Right hindlimb (tissue), 1 donor: ENCODE measurements at places on chromosomes 7 and 10.

DNA sequence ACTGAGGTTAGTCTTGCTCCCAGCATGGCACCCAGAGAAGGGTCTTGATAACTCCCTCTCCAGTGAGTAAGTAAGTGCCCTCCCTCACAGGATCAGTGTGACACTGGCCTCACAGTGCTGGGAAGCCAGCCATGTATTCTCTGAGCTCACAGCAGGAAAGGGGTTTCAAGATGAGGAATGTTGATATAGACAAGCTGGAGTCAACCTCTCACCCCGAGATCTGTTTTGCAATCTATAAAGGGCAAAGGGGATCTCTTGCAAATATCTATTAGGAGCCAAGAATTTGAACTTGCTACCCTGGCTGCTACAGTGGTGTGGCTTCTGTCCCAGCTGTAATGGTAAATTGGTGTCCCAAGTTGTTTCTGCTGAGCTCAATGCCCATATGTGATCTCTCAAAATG, 70.2 kb upstream of the ADAM12 start:
- no peak for DNase-seq

GRCh38 chr10:60312818-60313588, 76.7 kb downstream of the ANK3 start:
- DNase-seq = no peak

DNA sequence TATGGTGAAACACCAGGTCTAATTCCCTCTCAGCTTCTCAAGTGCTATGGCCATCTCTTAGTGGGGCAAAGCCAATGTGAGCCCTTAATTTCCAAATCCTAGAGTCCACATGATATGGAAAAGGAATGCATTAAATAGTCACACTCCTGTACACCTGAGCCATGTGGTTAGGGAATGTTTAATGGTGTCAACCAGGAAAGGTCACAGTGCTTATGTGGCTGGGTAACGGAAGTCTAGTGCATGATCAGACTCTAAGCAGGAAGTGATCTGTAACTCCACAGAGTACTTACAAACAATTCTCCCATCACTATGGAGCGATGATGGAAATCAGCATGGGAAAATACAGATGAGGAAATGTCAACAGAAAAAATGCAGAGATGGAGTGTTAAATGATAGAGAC, 148.8 kb downstream of the MAGI2 start:
- DNase-seq = no peak

- DNase-seq = no peak
Observed at GRCh38 chr7:5488286-5488878, 64.7 kb upstream of the TNRC18 start.

GRCh38 chr7:143331179-143331801, 15.4 kb downstream of the CLCN1 start:
- DNase-seq = no peak

- DNase-seq = no peak
Observed at GRCh38 chr10:60537697-60538096, 148.0 kb upstream of the ANK3 start.

DNA sequence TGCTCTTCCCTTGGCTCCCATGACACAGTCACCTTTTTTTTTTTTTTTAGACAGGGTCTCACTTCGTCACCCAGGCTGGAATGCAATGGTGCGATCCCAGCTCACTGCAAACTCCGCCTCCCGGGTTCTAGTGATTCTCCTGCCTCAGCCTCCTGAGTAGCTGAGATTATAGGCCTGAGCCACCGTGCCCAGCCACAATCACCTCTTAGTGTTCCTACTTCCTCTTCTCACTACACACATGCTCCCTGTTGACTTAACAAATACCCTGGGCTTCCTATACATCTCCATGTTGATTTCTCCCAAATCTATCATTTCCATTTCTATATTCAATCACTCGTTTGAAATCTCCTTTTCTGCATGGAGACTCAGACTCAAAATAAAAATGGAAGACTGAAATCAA, 91.7 kb downstream of the CUBN start:
- no peak for DNase-seq

DNA sequence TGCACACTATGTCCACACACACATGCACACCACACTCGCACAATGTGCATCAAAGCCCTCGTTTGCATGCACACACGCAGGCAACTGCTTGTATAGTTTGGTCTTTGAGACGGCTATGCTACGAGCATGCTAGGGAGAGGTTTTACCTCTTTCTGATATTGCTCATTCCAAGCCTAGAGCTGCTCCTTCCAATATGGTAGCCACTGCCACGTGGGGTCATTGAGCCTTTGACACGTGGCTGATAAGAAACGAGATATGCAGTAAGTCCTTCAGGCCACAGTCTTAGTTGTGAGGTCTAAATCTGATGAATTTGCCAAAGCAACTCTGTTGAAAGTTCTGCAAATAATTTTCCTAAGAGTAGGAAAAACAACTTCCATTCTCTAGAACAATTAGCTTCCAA, 204.4 kb downstream of the KLF6 start:
- no peak for DNase-seq

GRCh38 chr7:103690242-103690974, 244.4 kb upstream of the SLC26A5 start:
- DNase-seq = no peak

DNA sequence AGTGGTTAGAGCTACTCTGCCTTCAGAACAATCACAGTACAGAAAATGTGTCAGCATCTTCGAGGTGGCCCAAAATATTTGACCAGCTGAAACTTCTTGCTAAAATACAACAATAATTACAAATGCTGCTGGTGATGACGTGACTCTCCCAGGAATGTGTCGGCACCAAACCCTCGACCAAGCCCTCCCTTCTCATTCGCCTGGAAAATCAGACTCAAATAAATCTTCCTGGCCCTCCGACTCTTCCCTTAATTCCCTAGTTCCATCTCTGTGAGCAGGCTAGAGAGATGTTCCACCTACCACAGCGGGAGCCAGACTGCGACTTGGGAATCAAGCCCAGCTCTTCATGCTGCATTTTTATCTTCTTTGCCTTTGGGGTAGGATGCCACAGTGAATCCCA, 4.1 kb downstream of the PRSS2 start:
- DNase-seq = no peak

- no peak for DNase-seq
Observed at GRCh38 chr10:5893321-5893720, 3.3 kb downstream of the FBH1 start.

- no peak for DNase-seq
Observed at GRCh38 chr10:8378198-8378983, 323.9 kb downstream of the GATA3 start.

DNA sequence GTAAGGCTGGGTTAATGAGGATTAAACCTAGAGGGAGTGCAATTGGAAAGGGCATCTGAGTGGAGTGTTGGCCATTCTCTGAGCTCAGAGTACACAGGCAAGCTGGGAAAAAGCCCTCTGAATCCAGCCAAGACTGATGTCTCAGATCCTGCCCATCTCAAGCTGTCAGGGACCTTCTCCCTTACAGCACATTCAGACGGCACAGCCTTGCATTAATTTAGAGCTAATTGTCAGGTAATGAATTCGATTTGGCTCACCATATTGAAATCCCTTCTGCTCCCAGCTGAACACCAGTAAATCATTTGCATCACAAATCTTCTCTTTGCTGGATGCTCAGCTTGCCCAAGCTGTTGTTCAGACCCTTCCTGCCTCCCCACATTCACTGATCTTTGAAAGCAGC, 399.3 kb upstream of the PODXL start:
- no peak for DNase-seq

DNA sequence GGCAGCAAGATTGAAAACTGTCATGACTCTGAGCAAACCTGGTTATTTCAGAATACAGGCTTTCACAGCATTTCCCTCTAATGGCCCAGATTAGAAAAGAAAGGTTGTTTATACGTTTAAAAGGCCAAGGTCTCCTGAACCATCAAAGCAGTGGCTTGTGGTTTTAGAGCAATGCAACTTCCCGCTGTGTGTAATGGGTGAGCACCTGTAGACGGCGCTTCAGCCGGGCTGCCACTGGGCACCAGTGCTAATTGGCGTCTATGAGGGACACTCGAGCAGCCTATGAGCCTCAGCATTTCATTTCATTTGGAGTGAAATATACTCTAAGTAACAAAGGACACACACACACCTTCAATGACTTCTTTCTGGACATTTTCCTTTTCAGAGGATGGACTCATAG, 671.0 kb upstream of the FZD8 start:
- DNase-seq = no peak

DNA sequence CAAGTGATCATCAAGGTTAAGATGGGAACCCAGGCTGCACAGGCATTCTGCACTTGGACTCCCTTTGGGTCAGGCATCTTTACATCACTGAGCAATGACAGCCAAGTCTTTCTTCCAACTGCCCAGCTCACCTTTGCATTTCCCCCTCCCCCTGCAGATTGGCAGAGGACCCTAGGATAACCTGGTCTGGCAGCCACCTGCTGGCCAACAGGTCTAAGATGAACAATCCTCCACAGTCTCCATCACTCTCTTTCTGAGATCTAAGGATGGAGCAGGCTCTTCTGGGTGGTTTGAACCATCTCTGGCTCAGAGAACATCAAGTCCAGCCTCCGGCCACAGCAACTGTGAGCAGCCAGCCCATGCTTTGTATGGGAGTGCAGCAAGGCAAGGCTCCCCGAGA, 75.8 kb downstream of the RAB11FIP2 start:
- DNase-seq = no peak

DNA sequence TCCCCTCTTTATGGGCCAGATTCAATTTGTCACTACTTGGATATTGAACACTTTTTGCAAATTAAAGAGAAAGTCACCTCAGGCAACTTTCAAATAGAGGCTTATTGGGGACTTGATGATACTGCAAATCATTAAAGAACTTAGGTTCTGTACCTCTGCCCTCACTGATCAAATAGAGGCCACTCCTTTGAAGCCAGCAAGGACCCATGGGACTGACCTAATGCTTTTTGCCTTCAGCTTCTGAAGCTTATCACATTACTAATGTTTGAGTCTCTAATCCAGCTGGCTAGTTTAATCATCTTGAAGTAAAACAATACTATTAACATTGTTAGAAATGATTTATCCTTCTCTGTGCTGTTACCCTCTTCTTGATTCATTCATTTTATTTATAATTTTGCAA, 93.0 kb upstream of the ZNF800 start:
- no peak for DNase-seq

- DNase-seq = no peak
Observed at GRCh38 chr7:84047085-84047484, 147.5 kb downstream of the SEMA3A start.

DNA sequence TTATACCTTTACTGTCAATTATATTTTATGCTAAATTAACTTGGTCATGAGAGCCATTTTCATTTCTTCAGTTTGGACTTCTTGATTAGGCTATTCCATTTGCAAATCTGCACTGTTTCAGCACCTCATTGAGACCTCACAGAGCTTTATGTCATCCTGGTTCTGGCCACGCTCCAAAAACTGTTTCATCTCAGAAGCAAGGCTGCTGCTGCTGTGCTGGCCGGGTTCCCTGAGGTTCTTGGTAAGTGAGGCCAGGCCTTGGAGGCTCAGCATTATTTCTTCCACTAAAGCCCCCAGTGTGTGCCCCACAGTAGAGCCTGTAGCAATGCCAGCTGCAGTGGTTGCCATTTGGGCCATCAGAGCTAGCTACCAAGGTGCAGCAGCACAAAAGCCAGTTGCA, 7.8 kb upstream of the ZNF485 start:
- no peak for DNase-seq

DNA sequence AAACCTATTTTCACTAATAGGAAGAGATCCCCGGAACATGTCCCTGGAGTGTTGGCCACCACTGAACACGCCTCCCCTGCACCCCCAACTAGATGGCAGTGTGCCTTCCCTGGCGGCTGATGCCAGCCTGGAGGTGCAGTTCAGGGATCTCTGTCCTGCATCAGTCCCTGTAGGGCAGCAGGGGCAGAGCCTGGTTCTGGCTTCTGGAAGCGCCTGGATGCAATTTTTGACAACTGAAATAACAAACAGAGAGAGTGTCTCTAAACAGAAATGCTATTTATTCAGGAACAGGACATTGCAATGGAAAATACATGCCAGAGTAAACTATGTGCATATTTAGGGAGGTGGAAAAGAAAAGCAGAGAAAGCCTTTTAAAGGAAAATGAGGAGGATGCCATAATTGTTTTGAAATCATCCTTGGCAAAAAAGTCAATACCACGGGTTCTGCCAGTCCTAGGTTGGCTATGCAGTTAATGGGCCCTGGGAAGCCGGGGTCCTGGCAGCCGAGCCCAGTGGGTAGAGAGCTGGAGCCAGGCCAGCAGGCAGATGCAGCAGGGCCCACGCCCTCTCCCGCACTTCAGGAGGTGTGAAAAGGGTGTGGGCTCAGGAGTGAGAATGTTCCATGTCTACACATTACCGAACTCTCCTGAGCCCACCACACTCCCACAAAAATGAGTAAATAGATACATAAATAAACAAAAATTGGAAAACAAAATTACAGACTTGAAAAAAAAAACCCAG, 18.5 kb downstream of the ANTXRL start:
- no peak for DNase-seq

GRCh38 chr10:77390481-77390891, 247.1 kb downstream of the KCNMA1 start:
- DNase-seq = no peak

- DNase-seq = no peak
Observed at GRCh38 chr7:108045669-108046068, 42.7 kb upstream of the LAMB1 start.

GRCh38 chr10:96250349-96250748, 21.0 kb downstream of the BLNK start:
- no peak for DNase-seq

DNA sequence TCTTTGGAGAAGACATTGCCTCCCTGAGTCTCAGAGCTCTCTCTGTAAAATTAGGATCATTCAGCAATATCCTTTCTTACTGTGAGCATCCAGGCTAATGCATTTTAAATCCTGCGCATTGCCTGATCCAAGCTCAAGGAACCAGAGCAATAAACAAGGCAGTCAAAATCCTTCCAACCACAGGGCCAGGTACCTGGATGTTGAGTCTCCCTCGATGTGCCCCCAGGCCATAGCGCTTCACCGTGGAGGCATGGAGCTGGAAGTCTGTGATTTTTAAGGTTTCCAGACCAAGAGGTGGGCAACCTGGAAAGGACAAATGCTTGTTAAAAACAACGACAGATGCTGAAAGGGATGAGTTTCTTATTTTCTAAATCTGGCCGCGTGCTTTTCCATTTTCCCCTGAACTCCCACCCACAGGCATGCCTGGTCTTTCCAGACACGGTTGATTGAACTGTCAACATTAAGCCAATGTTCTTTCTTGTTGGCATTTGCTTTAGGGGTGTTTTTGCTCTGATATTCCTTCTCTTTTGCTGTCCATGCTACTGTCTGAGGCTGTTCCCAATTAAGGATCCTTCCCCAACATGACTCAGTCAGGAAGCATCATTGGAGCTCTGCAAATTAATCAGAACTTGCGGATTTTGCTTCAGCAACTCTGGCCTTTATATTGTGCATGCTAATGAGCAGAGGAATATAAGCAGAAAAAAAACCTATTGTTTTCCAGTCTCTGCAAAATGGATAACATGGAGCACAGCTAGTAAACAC, 29.0 kb downstream of the CPXM2 start:
- no peak for DNase-seq
